Hindlimb muscle (tissue), 1 donor: ENCODE measurements at places on chromosomes 1 and 21. TPM values are rescaled to one million over a fixed set of nuclear protein-coding genes. Genes with fewer than 3 reads are reported as not detected.

HDAC1 gene
- polyA plus RNA-seq = 43.7 TPM

TMEM82 gene
- polyA plus RNA-seq = not detected

ACOT11 gene
- polyA plus RNA-seq = 7.2 TPM

CCDC24 gene
- polyA plus RNA-seq = 1.9 TPM

TDRKH gene
- 4.1 TPM for polyA plus RNA-seq
